Hepatocyte (in vitro differentiated cells): ENCODE measurements at places on chromosomes 4 and X. TPM values are rescaled to one million over a fixed set of nuclear protein-coding genes. Genes with fewer than 3 reads are reported as not detected.

TASL gene
- not detected in 2 replicates for polyA plus RNA-seq

GATA1 gene
- 0.13 TPM in 1 of 2 replicates, not detected in the other for polyA plus RNA-seq

REPS2 gene
- polyA plus RNA-seq = 2.0 and 3.4 TPM in 2 replicates

ODAPH gene
- polyA plus RNA-seq = 3.2 and 5.8 TPM in 2 replicates

DIPK2B gene
- 0.29 TPM in 1 of 2 replicates, not detected in the other for polyA plus RNA-seq

CCNQ gene
- polyA plus RNA-seq = 26.7 and 31.3 TPM in 2 replicates

GPRASP2 gene
- polyA plus RNA-seq = 7.6 and 9.3 TPM in 2 replicates

WDR17 gene
- polyA plus RNA-seq = 0.63 and 1.1 TPM in 2 replicates
